ENCODE measurements at places on chromosomes 4 and X. TPM values are rescaled to one million over a fixed set of nuclear protein-coding genes. Genes with fewer than 3 reads are reported as not detected.
A peak's percentile ranks its signal among the peaks of the same experiment; 100 is the strongest.

DNA sequence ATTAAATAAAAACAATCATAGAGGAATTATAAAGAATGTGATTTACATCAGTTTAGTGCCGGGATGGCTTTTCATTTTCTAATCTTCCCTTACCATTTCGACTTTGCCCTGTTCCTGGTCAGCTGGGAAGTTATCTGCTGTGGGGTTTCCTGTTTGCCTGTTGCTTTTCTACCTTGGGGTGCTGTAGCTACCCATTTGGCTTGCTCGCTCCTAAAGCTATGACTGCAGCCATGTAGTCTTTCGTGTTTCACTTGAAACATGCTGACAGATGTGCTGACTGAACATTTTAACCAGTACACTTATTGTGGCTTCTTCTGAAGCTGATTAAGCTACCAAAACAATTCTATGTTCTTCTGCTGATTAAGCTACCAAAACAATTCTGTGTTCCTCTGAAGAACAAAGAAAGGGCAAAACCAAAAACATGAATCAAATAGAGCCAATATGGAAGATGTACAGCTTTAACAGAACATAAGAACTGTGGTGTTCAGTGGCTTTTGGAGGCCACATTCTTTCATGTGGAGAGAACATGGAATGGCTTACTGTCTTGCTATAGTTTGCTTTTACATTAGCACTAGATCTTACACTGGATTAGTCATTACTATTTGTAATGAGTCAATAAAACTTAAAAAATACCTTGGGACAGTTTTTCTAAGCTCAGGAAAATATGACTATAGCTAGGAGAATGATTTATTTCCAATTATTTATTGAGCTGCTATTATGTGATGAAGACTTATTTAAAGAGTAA lies 440.4 kb downstream of the SPRY1 start:
- no peak for DNase-seq

DNA sequence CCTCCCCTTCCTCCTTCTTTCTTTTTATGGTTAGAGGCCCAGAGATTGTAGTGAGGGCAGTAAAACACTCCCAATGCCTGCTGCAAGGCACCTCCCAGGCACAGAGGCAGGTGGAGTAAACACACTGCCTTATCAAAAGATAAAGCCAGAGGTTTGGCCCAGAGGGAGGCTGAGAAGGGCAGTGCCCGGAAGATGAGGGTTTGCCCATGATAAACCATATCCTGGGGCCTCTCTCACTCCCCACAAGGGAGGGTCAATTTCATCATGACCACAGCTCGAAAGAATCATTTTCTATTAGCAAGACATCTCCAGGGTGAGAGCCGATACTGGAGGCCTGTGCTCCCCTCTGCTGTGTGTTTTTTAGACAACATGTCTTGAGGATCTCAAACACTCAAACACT lies 98.5 kb upstream of the FAM9C start:
- no peak for DNase-seq

DNA sequence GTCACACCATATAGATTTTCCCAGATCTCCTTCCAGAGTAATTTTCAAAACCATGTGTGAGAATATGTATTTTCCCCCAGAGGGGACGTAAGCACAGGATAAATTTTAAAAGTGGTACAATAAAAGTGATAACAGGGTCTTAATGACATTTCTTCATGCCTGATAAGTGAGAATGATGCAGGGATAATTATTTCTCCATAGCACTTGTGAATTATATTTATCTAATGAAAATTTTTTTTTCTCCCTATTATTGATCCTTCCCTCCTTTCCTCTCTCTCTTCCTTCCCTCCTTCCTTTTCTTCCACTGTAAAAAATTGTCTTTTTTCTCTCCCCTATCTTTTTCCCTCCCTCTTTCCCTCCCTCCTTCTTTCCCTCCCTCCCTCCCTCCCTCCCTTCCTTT lies 17.0 kb upstream of the TRPC3 start:
- no peak for DNase-seq

- peak; percentile 2 for DNase-seq
Observed at GRCh38 chr4:78464265-78464664, 87.3 kb upstream of the ANXA3 start.

- no peak for DNase-seq
Observed at GRCh38 chrX:2516623-2517022, 15.8 kb upstream of the DHRSX start.

GRCh38 chr4:152927737-152928136 lies 8.4 kb upstream of the FHDC1 start:
- no peak for DNase-seq

DNA sequence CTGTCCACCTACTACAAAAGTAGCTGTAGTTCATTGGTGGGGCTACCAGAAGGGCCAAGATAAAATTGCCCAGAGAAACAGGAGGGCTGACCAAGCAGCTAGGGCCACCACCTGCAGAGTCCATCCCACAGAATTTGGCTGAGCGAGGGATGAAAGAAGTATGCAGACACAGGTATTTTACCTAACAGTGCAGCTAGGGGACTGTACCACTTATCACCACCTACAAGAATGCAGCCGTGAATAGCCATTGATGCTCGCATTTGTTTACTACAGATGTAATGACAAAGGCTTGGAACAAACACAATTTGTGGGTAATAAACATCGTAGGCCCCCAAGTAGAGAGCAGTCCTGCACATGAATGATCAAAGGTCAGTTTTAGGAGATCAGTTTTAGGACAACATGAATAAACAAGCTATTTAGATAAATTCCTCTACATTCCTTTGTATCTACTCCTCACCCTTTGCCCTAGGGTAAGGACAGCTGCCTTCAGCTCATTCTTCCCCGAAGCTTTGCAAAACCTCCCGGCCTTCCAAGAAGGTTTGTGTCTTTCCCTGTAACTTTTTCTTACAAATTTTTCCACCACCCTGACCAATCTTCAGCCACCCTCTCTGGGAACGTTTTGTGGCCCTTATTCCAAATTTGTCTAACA lies 49.5 kb downstream of the ZNF718 start:
- no peak for DNase-seq

GRCh38 chr4:95232358-95233156 lies 316.2 kb downstream of the UNC5C start:
- peak; percentile 3 for DNase-seq

DNA sequence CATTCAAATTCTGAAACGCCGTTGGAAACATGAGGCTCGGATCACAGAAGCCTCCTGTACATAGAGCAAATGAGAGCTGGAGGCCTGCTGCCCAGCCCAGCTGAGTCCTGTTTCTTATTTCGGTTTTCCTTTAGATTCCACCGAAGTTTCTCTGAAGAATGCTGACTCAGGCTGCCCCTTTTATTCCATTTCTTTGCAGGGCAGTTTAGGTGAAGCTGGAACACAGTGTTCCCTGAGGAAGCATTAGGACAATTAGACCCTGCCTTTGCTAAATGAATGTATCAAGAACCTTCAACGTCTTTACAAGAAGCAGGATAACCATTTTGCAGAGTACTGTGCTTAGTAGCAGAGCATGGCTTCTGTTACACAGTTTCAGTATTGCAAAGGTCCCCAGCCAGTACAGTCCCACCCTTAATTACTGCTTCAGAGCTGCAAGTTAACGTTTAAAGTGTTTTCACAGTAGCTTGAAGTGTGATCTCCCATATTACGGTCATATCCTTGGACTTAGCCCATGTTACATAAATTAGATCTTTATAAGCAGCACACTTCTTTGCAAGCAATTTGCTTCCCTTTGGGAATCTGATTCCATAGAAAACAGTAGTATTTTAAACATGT lies 117.0 kb downstream of the TBL1X start:
- DNase-seq = no peak

DNA sequence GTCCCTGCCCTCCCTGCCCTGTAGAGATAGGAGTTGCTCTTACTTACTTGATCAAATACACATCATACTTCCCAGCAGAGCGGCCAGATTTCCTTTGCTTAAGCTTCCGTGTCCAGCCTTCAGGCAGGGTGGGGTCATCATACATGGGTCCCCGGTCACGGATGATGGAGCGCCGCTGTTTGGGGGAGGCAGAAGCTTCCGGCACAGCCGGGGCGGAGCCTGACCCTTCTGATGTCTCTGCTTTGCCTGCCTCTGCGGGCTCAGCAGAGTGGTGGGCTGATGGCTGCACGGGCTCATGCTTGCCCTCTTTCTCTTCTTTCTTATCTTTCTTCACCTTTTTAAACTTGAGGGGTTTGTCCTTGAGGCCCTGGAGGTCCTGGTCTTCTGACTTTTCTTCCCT lies 12.5 kb upstream of the IRAK1 start:
- DNase-seq = no peak

- DNase-seq = peak; percentile 23
Observed at GRCh38 chr4:159677521-159677920, 574.6 kb downstream of the RAPGEF2 start.

GRCh38 chr4:13207226-13207625 lies 276.9 kb downstream of the RAB28 start:
- no peak for DNase-seq

DNA sequence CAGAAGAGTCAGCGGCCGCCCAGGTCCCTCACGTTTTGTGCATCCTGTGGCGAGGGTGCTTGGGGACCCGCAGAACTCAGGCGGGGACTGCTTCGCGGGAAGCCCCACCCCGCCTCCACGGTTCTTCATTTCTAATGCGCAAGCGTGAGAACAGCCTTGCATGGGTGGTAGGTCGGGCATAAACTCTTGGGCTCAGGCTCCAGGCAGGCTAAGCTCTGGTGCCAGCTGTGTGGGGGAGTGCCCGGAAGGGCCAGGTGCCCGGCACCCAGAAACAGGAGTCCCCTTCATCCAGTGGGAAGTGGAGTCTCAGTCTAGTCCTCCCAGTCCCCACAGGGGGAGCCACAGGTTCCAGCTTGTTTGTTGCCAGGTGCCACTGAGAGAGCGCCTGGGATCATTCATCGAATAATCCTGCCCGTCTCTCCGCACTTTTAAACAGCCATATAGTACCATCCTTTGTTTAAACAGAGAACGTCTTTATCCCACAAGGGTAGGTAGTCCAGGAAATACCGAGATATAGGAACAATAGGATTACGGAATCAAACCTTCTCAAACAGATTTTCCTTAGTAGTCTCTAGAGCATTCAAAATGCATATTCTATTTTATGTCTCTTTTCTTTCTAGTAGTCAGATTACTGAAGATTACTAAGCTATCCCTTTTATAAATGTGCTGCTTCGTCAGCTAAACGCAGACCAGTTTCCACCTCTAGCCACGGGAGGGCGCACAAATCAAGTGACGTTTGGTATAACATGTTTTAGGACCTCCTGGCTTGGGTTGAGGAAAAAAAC lies 12.7 kb upstream of the RBBP7 start:
- DNase-seq = peak; percentile 40

- no peak for DNase-seq
Observed at GRCh38 chr4:42278709-42279324, 118.5 kb upstream of the SHISA3 start.

DNA sequence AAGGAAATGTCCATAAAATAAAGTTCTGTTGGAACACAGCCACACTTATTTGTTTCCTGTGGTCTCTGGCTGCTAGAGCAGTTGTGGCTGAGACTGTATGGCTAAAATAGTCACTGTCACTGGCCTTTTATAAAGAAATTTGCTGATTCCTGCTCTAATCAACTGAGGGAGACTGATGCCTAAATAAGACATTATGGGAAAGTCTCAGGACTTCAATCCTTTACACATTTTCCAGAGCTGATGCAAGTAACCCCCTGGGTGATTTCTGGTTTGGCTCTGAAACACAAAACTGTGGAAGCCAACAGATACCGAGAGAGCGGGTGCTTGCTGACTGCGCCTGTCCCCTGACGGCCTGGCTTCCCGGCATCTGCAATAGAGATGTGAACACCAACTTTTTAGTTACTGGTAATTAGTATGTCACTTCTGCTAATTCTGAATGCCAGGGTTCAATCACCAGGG lies 64.0 kb downstream of the POLR2B start:
- DNase-seq = no peak

DNA sequence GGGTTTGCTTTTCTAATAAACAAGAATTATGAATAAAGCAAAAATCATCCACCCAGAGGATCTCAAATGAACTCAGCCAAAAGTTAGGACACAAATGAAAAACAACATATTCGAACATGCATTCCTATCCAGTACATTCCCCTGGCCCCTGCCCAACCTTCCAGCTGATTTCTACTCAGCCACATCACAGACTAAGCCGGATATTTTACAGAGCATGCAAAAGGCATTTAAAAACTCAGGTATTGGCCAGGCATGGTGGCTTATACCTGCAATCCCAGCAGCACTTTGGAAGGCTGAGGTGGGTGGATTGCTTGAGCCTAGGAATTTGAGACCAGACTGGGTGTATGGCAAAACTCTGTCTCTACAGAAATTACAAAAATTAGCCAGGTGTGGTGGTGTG lies 54.6 kb downstream of the RELL1 start:
- DNase-seq = no peak

GRCh38 chrX:110145311-110145710 lies 142.4 kb downstream of the TMEM164 start:
- DNase-seq = no peak

DNA sequence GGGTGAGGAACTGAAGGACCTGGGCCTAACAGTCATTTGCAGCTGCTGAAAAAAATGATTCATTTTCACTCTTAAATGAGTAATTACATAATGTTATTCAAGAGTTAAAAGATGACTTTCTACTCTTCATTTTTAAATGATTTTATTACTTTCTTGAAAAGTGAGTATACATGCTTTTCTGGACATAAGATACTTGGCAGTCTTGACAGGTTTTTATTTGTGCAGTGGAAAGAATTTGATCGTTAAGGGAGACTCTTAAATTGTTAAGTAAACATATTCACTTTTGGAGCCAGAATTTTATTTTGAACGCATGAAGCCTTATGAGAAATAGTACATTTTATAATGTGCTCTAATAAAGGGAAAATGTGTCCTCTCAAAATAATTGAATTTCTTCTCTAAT lies 245.7 kb downstream of the TENM3 start:
- no peak for DNase-seq

DNA sequence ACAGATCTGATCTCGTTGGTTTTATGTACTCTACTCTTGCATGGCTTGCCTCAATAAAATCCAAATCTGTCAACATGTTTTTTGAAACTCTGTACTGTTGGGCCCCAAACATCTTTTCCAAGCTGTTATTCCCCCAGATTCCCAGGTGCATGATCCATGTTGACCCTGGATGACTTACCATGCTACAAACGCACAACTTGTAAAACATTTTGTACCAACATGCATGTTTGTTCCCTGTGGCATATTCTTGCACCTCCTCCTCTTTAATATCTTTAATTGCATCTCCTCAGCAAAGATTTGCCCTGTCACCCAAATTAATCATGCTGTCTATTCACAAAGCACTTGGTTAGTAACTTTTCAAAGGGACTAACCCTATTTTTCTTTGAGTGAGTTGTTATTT lies 24.3 kb downstream of the HSD17B13 start:
- no peak for DNase-seq

The PPEF2 gene
- total RNA-seq = not detected

The ZGRF1 gene
- total RNA-seq = 11.7 TPM

The FGB gene
- total RNA-seq = not detected

The C4orf51 gene
- total RNA-seq = not detected

The TACC3 gene
- 77.7 TPM for total RNA-seq

The ATRX gene
- total RNA-seq = 27.5 TPM

The ZNF711 gene
- total RNA-seq = 0.13 TPM

The CACNA1F gene
- not detected for total RNA-seq

The PALLD gene
- 44.1 TPM for total RNA-seq

The ARHGAP36 gene
- total RNA-seq = not detected

The MSANTD1 gene
- total RNA-seq = not detected
